B cell (primary cell): ENCODE measurements at places on chromosomes 7 and 10.

DNA sequence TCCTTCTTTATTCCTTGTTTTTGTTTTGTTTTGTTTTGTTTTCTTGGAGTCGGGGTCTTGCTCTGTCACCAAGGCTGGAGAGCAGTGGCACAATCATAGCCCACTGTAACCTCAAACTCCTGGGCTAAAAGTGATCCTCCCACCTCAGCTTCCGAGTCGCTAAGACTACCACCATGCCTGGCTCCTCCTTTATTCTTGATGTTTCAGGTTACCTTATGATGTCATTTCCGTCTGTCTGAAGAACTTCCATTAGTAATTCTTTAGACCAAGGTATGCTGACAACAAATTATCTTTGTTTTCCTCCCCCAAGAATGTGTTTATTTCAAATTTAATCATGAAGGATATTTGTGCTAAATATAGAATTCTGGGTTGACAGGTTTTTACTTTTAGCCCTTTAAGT, 18.1 kb upstream of the ATAD1 start:
- no peak for DNase-seq

GRCh38 chr10:117569610-117570390, 27.3 kb downstream of the EMX2 start:
- DNase-seq = no peak

- DNase-seq = no peak
These were observed 838.1 kb downstream of the DNAJB9 start for GRCh38 chr7:109407756-109408155.

GRCh38 chr7:20388084-20388483, 57.4 kb downstream of the ITGB8 start:
- no peak for DNase-seq

- no peak for DNase-seq
These were observed 109.7 kb downstream of the RAMP3 start for GRCh38 chr7:45267262-45267661.

DNA sequence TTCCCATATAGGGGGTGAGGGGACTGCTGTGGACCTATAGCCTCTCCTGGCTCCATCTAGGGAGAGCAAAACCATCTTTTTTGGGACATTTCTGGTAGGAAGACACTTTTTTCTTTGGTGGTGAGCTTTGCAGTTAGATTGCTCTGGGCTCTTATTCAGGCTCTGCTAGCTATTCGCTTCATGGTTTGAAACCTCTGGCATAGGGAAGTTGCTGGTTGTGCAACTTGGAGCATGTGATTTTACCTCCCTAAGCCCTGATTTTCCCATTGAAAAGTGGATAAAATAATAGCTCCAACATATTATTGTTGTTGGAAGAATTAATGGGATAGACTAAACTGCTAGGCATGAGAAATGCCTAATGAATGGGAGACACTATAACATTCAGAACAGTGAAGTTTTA, 69.6 kb downstream of the CYP26A1 start:
- DNase-seq = no peak

GRCh38 chr10:127197154-127197432, 702 bp upstream of the INSYN2A start:
- DNase-seq = no peak

DNA sequence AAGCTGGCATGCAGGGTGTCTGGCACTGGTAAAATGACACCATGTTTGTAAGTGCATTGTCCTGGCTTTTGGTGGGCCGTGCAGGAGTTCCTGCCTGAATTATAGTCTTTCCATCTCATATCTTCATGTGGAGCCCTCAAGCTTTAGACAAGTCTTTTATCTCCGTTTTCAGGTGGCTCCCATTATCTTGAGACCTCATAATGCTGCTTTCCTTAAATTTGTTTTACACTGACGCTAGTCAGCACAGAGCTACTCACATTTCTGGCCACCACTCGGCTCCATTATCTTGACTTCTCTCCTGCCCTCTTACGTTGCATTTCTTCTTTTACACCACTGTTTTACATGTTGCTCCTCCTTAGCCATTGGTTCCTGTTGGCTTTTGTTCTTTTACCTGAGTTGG, 37.2 kb downstream of the LRRC4 start:
- no peak for DNase-seq
